ENCODE measurements at places on chromosomes 16 and 17.

- DNase-seq = no peak
Observed at GRCh38 chr16:10947211-10947787, 2.9 kb downstream of the CLEC16A start.

DNA sequence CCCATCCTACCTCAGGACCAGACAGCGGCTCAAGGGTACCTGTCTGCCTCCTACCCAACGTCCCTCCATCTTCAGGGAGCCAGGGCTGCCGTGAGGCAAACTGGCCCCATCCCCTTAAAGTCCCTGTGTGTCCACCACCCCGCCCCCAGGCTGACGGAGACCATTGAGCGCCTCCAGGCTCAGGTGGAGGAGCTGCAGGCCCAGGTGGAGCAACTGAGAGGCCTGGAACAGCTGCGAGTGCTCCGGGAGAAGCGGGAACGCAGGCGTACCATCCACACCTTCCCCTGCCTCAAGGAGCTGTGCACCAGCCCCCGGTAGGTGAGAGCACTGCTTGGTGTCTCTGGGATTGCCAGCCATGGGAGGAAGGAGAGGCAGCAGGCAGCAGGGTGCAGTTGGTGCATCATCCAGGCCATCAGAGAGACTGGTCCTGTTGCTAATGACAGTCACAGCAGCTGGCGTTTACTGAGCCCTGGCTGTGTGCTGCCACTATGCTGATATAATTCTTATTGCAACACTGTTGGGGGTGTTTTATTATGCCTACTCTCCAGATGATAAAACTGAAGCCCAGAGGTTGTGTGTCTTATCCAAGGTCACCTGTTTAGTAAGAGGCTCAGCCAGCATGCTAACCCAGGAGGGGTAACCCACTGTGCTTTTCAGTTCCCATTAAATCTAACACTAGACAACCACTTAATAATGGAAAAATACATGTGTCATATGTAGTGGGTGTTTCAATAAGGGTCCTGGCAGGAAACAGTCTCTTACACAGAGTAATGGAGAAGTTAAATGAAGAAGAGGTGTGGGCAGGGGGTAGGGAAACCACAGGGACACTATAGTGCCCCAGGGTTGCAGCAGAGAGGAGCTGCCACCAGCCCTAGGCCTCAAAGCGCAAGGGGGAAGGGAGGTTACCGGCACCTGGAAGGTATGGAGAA is 10.3 kb upstream of the MRPL58 start:
- DNase-seq = no peak

GRCh38 chr16:86471896-86472295 is 38.4 kb upstream of the FOXF1 start:
- DNase-seq = no peak

DNA sequence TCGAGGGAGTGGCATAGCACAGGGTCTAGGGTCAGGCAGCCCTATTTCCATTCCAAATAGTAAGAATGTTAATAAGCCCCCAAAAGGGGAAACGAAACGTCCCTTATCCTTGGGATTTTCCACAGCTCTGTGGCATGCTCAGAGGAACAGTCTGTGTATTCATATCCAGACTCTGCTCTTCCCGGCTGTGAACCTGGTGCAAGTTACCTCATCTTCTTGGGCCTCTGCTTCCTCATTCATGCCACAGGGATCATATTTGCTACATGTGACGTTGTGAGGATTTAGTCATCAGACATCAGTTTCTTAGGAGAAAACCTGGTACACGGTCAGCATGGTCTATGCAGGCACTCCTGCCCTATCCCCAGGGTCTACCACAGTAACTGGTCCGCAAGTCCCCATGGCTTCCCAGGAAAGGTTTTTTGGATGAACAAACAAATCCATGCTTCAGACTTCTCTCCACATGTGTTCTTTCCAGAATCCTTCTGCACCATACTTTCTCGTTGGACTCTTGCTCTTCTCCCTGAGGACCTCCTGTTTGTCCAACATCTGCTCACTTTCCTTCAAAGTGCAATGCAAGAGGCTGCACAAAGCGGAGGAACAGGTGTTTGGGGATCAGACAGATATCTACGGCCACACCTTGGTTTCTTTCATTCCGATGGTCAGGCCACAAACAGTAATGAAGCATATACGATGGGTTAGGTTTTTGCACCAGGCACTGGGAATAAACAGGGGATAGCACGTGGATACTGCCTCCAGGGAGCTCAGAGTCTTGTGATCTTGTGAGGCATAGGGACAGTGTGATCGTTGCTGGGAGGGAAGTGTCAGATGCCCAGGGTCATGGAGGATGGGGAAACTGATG is 17.7 kb downstream of the GLP2R start:
- no peak for DNase-seq

DNA sequence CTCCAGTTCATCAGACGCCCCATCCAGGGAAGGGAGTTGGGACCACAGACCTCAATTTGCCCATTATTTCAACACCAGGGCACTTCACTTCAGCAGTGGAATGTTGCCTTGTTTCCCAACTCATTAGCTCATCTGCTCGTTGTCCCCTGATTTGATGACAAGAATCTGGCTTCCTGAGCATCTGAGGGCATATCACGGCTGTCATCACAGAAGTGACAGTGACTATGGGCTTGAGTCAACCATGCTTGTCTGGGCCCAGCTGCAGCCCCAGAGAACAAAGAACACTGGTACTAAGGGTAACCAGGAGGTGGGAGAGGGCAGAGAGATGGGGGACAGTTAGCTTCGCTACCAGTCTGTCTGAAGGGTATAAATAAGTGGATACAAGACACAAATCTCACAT is 266.0 kb upstream of the SDK2 start:
- no peak for DNase-seq

DNA sequence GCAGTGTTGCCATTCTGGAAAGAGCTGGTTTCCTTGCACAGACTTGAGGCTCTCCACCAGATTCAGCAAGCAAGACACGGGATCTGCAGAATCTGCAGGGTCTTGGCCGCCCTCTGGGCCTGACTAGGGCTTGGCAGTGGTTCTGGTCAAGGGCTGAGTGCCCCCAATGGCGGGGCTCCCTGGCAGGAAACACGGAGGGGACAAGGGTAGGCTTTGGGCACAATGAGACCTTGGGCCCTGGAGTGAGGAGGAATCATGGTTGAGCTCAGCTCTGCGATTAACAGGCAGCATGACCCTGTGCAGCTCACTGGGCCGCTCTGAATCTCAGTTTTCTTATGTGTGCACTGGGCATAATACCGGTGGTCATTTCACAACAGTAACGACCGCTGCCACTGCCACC is 249.9 kb downstream of the GSG1L start:
- no peak for DNase-seq

DNA sequence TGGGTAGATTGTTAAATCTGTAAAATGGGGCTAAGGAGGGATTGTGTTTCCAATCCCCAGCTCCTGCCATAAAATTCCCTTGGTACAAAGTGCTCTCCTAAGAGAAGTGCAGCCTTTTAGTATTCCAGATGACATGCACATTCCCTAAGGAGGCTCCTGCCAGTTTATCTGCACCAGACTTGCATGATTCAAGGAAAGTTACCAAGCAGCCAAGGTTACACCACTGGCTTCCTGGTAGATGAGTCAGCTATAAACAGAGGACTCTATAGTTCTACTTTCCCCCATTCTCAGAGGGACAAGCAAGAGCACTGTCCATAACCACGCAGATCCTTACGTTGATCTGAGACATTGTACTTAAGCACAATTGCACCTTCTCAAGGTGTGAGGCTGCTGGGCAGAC is 1.9 kb downstream of the CALB2 start:
- DNase-seq = no peak

GRCh38 chr17:76079535-76079955 is 563 bp downstream of the ZACN start:
- no peak for DNase-seq

GRCh38 chr17:8287651-8288335 is 677 bp upstream of the RANGRF start:
- DNase-seq = no peak

GRCh38 chr17:48719642-48720265 is 2.6 kb downstream of the PRAC1 start:
- DNase-seq = no peak

- DNase-seq = peak; percentile 78
Observed at GRCh38 chr16:88264641-88265285, 118.0 kb upstream of the ZNF469 start.

All from T-helper 2 cell treated with Interferon-gamma antibody and Interleukin-4, amounts not matched to agents 5 μg/mL and 100 μg/mL, for 36 hours (primary cell).